ENCODE measurements at places on chromosomes 2 and 18.
A peak's percentile ranks its signal among the peaks of the same experiment; 100 is the strongest.

DNA sequence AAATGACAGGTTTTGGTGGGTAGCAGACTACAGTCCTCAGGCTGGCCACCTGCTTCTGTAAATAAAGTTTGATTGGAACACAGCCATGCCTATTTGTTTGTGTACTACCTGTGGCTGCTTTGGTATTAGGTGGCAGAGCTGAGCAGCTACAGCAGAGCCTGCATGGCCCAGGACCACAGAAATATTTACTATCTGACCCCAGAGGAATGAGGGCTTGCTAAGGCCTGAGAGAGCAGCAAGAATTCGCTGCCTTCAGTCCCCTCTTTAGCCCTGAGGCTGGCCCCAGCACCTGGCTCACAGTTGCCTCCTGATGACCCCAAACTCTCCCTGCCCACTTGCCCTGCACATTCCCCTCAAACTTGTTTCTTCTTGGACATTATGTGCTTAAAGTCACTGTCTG lies 32.5 kb downstream of the POLR1A start:
- no peak for DNase-seq

GRCh38 chr2:234796045-234796591 lies 155.7 kb upstream of the SH3BP4 start:
- DNase-seq, result no peak

DNA sequence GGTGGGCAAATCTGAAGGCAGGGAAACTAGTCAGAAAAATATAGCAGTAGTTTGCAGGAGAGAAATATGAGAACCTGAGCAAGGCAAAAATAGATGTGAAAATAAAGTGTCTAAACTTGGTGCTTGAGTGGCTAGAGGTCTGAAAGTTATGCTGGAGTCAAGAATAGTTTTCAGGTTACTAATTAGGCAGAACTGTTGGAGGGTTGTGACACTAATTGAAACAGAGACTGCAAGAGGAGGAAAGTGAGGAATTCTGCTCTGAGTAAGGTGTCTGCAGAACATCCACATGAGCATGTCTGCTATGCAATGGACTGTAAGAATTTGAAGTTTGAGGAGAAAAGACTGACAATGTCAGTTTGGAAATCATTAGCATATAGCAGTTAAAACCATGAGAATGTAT lies 444.0 kb upstream of the LRRTM1 start:
- DNase-seq, result no peak

DNA sequence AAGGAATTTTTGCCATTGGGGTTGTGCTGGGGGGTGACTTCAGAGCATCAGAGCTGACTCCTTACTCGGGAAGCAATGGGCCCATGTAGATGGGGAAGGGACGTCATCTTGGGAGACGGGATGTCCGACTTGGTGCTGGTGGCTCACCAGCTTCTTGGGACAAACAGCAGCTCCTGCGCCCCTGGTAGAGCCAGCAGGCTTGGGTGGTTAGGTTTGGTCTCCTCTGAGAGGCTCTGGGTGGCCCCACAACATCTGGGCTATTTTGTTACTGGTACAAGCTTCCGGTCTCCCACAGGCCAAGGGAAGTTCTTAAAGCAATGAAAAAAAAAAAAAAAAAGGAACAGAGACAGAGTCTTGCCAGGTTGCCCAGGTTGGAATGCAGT lies 1.8 kb downstream of the NGEF start:
- no peak for DNase-seq

DNA sequence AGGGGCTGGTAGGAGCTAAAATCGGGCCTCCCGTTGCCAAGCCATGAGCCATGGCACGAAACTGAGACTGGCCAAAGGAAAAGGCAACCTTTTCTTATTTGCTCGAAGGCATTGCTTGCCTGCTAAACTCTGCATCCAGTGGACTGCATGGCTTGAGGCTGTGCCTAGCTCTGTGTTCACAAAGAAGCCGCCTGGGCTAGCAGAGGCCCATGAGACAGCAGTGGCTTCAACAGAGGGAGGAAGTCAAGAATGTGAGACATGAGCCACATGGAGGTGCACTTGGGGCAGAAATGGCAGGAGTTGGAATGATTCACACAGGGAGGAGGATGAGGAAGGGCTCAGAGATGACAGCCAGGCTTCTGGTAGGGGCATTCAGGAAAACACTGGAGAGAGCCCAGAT lies 33.5 kb downstream of the TPRKB start:
- no peak for DNase-seq

DNA sequence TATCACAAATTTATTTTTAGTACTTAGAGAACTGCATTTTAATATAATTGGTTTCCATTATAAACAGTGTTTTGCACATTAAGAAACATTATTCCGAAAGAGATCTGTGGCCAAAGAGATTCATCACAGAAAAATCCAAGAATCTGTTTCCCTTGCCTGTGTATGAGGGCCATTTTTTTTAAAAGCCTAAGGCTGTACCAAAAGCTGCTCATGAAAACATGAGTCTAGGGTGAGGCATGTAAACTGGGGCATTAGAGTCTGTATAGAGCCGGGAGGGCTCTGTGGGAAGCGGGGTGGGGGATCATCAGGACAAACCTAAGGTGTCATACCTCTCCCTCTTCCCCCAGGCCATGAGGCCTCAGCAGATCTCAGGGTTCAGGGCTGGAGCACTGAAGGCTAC lies 223.8 kb downstream of the FBXO15 start:
- no peak for DNase-seq

DNA sequence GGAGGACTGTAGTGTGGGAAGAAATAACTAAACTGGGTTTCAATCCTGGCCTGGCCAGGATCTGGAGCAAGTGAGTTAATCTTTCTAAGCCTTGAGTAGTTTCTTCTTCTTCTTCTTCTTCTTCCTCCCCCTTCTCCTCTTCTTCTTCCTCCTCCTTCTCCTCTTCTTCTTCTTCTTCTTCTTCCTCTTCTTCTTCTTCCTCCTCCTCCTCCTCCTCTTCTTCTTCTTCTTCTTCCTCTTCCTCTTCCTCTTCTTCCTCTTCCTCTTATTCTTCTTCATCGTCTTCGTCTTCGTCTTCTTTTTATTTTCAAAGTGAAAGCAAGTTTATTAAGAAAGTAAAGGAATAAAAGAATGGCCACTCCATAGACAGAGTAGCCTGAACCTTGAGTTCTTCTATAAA lies 6.5 kb upstream of the IL1RN start:
- DNase-seq, result no peak

DNA sequence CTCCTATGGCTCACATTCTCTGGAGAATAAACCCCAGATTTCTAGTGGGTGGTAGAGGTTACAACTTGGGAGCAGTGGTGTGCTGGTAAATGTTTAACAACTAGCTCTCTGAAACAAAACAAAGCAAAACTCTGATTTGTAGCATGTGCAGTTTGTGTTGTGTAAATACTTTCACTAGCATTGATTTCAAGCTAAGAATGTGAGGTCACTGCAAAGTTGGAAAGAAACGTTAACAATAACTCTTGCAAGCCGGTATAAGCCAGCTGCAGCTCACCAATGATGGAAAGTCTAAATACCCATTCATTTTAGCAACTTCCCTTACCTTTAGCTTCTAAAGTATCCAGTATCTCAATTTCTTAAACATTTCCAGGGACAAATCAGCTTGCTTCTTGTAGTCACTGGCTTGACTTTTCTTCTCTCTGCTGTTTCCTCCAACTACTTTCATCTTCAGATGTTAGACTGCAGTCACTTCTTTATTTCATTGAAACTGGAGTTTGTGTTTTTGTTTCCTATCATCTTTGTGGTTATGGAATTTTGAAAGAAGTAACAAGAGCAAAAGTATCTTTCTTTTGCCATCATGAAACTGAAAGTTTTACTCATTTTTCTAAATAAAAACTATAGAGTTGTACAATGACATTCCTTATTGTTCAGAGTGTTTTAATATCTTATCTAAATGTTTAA lies 140.2 kb downstream of the PLCL1 start:
- no peak for DNase-seq

GRCh38 chr2:143776526-143777297 lies 647.5 kb downstream of the ARHGAP15 start:
- no peak for DNase-seq

GRCh38 chr2:62727876-62728566 lies 22.5 kb downstream of the EHBP1 start:
- DNase-seq, result no peak

DNA sequence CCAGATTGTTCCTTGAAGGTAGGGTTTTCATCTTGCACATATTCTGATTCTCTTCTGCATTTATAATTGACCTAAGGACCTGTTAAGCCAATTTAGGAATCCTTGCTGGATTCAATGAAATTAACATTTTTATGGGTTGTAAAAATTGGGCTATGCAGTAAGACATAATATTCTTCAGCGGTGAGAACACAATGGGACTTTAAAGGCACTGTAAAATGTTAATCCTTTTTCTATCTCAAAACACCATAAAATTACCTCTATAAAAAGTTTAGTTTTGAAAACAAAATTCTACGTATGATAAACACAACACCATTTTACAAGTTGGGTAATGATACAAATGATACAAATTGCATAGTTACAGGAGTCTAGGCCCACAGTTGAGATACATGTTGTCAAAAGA lies 169.2 kb upstream of the DTNA start:
- DNase-seq, result no peak

- no peak for DNase-seq
These were observed 12.2 kb downstream of the MYOM1 start for GRCh38 chr18:3207565-3207964.

GRCh38 chr2:18520451-18521425 lies 39.7 kb downstream of the RDH14 start:
- peak; percentile 49 for DNase-seq

DNA sequence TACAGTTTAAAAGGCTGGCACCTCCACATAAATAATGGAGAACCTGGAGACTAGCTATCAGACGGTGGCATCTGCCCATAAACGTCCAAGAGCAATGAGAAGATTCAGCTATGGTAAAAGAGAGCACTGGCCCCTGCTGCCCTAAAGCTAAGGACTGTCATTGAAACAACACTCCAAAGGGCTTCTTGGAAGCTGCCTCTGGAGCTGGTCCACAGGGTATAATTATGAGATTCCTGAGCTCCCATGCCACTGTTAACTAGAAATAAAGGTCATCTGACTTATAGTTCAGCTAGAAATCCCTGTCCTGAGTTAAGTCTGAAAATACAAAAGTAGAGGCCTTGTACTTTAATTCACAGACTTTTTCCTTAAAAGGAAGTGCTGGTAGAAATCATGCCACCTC lies 39.9 kb upstream of the RBMS1 start:
- DNase-seq, result no peak

DNA sequence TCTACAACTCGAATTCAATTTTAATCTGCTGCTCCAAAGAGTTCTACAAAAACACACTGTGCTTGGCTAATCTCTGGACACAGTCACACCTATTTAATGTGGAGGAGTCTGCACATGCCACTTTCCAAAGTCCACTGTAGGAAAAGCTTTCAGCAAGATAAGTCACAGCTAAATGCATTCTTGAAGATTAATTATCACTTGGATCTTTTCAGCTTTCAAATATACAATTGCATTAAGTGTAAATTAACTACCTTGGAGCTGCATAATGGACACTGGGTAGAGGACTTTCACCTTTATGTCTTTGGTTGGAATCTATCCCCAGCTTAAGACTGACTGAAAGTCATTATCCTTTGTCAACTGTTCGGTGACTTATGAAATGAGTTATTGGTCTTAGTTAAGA lies 565.1 kb downstream of the PIK3C3 start:
- no peak for DNase-seq

DNA sequence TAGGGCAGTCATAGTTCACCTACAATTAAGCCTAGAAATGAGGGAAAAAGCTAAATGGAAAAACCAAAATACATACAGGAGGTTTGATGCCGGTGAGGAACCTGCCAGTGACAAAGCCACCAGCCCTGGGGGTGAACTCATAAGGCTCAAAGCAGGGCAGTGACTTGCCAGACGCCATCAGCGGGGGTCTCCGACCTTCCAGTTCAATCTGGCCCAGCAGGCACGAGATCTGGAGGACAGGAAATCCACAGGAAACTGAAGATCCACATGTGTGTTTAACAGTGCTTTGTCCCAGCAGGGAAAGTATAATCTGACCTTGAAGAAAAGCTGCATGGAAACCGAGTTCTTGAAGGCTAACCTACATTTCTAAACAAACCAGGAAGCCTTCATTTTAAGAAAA lies 60.1 kb downstream of the POLR1A start:
- DNase-seq, result no peak

- no peak for DNase-seq
These were observed 113.8 kb downstream of the SH3RF3 start for GRCh38 chr2:109242654-109243331.

DNA sequence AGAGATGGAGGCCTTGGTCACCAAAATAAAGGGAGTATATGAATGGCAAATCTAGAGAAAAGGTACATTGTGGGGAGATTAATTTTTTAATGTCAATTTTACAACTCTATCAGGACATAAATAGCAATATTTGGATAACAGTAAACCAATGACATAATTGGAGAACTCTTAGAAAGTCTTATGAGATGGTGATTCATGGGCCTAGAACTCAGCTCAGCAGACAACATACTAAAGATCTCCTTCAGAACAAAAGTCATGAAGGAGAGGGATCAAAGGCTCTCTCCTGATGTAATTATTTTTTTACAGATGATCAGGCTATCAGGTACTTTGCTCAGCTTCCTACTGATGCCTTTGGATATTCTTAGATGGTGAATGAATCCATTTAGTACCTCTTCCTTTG lies 90.0 kb downstream of the CRACDL start:
- DNase-seq, result no peak

- DNase-seq, result no peak
These were observed 676.1 kb downstream of the RNF144A start for GRCh38 chr2:7593360-7593759.

DNA sequence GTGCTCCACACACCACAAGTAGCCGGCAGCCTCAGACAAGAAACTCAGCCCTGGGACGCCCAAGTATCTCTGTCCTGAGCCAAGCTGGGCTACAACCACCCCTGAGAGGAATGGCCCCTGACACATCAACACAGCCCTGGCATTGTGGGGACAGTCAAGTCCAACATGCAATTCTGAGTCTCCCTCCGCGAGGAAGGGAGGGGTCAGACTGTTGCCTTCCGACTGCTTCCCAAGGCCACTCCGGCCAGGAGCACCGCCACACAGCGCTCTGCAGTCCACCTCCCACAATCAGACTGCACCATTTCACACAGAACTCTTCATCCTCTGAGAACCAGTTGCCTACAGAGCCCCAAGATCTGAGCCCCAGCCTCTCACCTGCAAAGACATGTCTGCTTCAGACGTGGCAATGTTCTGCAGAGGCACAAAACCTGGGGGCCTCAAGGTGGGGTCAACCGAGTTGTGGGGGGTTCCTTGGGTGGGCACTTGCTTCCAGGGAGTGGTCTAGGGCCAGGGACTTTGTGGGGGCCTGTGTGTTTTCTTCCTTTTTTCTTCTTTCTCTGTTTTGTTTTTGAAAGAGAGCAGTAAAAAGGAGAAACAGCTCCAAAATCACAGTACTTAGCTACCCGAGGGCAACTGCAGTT lies 76.7 kb upstream of the SALL3 start:
- DNase-seq, result no peak
